CD4-positive, alpha-beta T cell treated with Interleukin-1 beta for 1 hour (primary cell): ENCODE measurements at places on chromosomes 11 and 22.
A peak's percentile ranks its signal among the peaks of the same experiment; 100 is the strongest.

- DNase-seq, result no peak
Observed at GRCh38 chr11:130830566-130830965, 85.7 kb downstream of the SNX19 start.

DNA sequence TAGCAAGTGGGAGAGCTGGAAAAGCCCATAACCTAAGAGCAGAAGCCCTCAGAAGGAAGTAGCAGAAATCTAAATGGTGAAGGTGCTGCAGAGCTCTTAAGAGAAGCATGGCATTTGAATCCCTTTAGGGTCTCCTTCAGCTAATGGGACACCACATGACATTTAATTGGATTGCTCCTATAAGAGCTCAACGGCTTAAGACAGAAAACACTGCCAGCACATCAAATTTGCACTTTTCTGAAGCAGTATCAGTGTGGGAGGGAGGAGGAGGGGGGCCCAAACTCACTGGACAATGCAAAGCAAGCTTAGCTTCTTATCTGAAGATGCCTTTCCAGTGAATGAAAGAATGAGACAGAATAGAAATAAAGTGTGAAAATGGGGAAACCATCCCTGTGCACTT is 287.9 kb upstream of the MTNR1B start:
- DNase-seq, result no peak

- no peak for DNase-seq
Observed at GRCh38 chr22:27800250-27801201, 1.0 kb downstream of the MN1 start.

DNA sequence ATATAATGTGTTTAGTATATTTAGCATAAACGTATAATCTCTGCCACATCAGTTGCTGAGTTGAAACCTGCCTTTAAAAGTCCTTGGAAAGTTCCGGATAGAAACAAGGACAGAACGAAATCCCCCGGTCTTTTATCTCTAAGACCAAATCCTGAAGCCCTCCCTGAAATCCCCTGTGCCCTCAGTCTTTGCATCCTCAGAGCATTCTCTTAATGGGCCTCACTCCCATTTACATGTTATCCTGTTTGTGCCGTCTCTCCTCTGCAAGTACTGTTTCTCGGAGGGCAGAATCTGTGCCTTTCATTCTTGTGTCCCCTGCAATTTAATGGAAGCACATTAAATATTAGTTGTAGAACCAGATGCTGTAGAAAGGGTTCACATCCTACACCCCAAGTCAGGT is 56.0 kb downstream of the ZNRF3 start:
- no peak for DNase-seq

- no peak for DNase-seq
Observed at GRCh38 chr22:41752011-41752970, 48.2 kb upstream of the CCDC134 start.

DNA sequence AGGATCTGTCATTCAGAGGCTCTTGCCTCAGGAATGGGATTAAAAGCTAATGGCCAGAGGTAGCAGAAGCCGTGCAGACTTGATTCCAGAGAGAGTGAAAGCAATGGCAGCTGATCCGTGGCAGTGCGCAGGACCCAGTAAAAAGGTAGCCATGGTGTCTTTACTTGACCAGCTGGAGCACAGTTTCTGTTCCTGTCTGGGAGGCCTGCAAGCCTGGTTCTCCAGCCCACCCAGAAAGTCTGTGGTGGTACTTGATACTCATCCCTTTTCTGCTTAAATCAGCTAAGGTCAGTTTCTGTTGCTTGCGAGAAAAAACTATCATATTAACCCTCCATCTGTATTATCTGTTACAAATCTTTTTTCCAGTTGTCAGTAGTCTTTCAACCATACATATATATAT is 86.7 kb downstream of the RPS6KA4 start:
- no peak for DNase-seq

GRCh38 chr11:3220521-3221407 is 2.2 kb upstream of the MRGPRG start:
- DNase-seq, result no peak

DNA sequence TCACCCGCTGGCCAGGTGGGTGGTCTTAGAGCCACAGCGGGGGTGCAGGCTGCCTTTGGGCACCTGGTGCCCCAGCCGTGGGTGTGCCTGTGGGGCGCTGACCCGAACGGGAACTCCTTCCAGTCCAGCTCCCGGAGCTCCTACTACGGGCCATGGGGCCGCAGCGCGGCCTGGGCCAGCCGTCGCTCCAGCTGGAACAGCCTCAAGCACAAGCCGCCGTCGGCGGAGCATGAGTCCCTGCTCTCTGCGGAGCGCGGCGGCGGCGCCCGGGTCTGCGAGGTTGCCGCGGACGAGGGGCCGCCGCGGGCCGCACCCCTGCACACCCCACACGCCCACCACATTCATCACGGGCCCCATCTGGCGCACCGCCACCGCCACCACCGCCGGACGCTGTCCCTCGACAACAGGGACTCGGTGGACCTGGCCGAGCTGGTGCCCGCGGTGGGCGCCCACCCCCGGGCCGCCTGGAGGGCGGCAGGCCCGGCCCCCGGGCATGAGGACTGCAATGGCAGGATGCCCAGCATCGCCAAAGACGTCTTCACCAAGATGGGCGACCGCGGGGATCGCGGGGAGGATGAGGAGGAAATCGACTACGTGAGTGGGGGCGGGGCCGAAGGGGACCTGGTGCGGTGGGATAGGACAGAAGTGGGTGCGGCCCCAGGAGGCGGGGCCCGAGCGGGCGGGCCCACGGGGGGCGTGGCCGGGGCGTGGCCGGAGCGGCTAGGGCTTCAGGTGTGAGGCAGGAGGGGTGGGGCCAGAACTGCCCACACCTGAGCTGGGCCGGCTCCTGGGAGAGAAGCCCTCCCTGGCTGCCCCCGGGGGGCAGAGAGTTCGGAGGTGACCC is 91.5 kb downstream of the CACNA1I start:
- DNase-seq, result peak; percentile 87

DNA sequence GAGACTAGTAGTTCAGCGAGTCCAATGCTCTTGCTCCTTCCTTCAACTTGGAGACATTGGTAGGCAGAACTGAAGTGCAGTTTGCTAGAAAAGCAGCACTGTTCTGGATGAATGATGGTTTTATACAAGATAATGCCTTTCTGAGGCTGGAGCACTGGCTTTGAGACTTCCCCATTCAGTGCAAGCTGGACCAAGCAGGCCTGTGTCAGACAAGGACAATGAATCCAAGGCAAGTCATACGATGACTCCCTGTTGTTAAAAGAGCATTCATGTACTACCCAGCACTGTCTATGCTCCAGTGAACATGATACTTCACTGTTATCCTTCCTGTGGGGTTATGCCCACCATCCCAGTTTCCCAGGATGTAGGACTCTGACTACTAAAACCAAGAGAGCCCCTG is 242.3 kb upstream of the RAG2 start:
- DNase-seq, result no peak

- DNase-seq, result peak; percentile 37
Observed at GRCh38 chr11:26276798-26277424, 55.0 kb upstream of the ANO3 start.

GRCh38 chr11:85595285-85595884 is 31.8 kb downstream of the DLG2 start:
- no peak for DNase-seq

GRCh38 chr11:123547180-123547579 is 107.2 kb downstream of the SCN3B start:
- no peak for DNase-seq

- DNase-seq, result no peak
Observed at GRCh38 chr11:92861634-92862033, 107.8 kb upstream of the MTNR1B start.

DNA sequence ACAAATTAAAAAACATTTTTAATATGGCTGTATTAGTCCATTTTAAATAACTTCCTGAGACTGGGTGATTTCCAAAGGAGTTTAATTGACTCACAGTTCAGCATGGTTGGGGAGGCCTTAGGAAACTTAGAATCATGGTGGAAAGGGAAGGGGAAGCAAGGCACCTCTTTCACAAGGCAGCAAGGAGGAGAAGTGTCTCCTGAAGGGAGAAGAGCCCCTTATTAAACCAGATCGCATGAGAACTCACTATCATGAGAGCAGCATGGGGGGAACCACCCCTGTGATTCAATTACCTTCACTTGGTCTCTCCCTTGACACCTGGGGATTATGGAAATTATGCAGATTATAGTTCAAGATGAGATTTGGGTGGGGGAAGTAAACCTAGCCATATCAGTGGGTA is 488.6 kb downstream of the ETS1 start:
- no peak for DNase-seq

DNA sequence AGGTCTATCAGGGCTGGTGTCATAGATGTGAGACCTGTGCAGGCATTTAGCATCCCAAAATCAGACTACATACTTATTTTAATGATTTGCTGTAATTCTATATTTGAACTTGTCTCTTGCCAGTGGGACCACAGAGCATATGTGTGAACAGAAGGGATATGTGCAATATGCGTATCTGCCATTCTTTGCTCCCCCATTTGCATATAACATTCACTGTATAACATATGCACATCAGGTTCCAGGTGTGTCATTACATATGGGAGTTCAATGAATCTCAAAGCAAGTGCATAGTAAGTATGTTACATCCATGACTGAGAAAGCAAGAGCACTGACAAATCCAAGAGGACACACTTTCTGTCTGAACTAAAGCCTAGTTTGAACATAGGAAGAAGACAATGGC is 1115.1 kb upstream of the CNTN5 start:
- DNase-seq, result no peak

DNA sequence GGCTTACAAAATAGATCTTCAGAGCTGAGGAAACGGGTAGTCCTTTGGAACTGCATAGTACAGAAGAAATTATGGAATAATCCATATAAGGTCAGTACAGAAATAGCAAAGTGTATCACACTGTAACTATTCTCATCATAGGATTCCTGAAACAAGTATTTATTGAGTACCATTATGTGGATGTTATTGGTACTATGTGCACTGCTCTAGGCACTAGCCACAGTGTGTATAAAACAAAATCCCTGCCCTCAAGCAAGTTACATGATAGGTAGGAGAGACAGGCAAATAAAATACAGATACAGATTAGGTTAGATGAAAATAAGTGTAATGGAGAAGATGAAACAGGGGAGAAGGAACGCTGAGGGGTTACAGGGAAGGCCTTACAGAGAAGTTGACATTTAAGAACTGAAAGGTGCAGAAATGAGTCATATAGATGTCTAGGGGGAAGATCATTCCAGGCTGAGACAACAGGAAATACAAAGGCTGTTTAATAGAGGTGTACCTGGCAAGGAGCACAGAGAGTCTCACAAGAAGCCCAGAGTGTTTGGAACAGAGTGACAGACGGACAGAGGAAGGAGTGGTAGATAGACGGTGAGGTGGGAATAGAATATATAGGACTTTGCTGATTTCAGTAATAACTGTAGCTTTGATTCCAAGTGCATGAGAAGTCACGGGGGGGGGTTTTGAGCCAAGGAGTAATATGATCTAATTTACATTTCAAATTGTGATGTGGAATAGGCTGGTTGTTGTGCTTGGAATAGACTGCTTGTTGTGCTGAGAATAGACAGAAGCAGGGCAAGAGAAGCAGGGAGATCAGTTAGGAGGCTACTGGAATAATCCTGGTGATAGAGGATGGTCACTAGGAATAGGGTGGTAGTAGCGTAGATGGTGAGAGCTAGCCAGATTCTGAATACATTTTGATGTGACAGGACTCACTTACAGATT is 13.7 kb downstream of the RNF141 start:
- no peak for DNase-seq

DNA sequence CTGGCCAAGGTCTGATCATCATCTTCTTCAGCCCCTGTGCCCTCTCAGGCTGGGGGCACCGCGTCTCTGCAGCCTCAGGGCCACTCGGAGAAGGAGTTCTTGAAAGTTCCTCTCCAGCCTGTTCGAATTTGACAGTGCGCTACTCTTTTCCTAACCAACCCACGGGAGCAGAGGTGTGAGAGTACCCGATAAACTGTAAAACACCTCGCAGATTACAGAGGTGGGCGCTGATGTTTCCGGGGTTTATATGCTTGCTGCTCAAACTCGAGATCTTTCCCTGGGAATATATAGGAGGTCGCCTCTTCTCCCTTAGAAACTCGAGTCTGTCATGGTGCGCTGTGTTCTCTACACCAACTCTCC is 515 bp downstream of the CTR9 start:
- DNase-seq, result no peak

GRCh38 chr22:48968201-48968959 is 859.3 kb downstream of the BRD1 start:
- DNase-seq, result peak; percentile 3

DNA sequence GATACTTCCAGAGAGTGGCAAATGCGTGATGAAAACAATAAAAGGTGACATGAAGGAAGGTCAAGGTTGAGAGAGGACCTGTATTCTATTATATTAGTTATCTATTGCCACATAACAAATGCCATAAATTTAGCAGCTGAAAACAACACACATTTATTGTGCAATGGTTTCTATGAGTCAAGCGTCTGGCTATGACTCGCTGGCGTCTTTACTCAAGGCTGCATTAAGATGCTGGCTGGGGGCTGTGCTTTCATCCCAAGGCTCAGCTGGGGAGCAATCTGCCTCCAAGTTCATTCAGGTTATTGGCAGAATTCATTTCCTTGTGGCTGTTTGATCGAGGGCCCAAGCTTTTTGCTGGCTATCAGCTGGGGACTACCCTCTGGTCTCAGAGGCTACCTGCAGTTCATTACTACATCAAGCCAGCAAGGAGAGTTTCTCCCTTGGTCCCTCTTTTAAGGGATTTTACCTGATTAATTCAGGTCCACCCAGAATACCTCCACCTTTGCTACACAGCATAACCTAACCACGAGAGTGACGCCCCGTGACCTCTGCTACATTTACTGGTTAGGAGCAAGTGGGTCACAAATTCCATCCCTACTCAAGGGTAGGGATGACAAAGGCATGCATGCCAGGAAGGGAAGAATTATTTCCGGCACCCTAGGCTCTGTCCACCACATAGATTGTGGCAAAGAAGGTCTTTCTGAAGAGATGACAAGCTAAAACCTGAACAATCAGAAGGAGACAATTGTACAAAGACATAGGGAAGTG is 549.1 kb downstream of the MN1 start:
- DNase-seq, result peak; percentile 9

- no peak for DNase-seq
Observed at GRCh38 chr11:1896923-1897322, 5.2 kb upstream of the PRR33 start.

DNA sequence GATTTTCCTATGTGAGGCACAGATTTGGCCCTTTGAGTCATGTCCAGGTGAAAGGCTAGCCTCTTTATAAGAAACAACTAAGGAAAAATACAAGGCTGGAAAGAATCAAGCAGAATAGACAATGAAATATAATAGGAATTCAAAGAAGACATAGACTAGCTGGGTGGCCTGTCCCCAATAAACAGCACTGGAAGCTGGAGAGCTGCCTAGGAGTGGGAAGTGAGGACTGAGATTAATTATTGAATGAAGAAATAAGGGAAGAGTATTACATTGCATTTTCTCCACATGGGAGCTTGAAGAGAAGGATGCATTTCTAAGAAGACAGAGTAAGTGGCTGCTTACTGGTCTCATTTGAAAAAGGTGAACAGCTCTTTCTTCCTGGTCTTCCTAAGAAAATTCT is 100.0 kb downstream of the CCDC34 start:
- no peak for DNase-seq

- no peak for DNase-seq
Observed at GRCh38 chr11:3775736-3776406, 21.5 kb downstream of the NUP98 start.

DNA sequence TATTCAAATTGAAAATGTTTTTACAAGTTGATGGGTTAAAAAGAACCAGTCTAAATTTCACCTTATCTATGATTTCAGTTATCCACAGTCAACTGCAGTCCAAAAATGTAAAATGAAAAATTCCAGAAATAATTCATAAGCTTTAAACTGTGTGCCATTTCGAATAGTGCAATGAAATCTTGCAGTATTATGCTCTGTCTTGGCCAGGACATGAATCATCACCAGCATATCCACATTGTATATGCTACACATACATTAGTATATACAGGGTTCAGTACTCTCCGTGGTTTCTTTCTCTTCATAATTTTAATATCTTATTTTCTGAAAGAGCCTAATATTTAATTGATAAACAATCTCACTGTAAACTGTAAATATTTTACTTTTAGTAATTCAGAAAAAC is 45.9 kb downstream of the ARHGAP32 start:
- DNase-seq, result no peak
